Fibroblast of skin of right quadriceps (primary cell): ENCODE measurements at places on chromosomes 6 and 20.

GRCh38 chr20:55153001-55153645 is 677.7 kb downstream of the DOK5 start:
- peak; percentile 28 for DNase-seq

- DNase-seq = no peak
Measured at GRCh38 chr6:43275801-43276576, 22.1 kb upstream of the SLC22A7 start.

- DNase-seq = no peak
Measured at GRCh38 chr20:25247518-25247955, 348 bp upstream of the PYGB start.

GRCh38 chr6:3803627-3804468 is 45.3 kb upstream of the FAM50B start:
- DNase-seq = peak; percentile 98

DNA sequence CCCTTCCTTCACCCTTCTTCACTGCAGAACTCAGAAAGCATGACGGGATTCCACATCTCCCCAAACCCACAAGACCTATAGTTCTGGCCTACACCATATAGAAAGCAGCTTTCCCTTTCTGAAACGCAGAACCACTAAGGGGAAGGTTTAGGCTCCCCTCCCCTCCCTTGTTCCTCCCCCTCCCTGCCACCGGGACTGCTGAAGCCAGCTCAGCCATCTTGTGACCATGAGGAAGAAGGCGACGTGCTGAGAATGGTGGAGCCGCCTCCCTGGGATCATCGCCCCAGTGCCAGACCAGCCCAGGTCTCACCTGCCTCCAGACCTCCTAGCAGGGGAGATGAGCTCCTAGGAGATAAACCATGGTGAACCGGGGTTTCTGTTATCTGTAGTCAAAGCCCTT is 19.6 kb downstream of the SERPINB6 start:
- no peak for DNase-seq

- no peak for DNase-seq
Measured at GRCh38 chr6:17059850-17060249, 42.0 kb upstream of the STMND1 start.

DNA sequence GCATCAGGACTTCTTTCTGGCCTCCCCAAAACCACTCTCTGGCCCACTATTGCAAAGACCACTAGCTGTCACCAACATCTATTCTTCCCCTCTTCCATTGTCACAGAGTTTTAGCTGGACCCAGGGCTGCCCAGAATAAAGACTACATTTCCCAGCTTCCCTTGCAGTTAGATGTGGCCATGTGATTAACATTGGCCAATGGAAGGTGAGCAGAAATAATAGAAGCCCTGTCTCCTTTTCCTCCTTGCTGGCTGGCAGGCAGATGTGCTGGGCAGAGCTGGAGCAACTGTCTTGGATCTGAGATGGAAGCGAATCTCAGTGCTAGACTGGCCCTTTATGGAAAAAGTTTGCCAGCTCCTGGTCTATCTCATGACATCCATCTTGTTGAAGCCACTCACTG is 97.0 kb downstream of the KCNB1 start:
- peak; percentile 14 for DNase-seq

- DNase-seq = peak; percentile 68
Measured at GRCh38 chr6:99344289-99344688, 5.2 kb downstream of the FAXC start.
